ENCODE measurements at places on chromosomes 4 and X.
A peak's percentile ranks its signal among the peaks of the same experiment; 100 is the strongest.

- DNase-seq, result no peak
Observed at GRCh38 chrX:31265383-31265782, 193.5 kb upstream of the FTHL17 start.

GRCh38 chrX:24027985-24028384 is 999 bp upstream of the KLHL15 start:
- DNase-seq, result no peak

DNA sequence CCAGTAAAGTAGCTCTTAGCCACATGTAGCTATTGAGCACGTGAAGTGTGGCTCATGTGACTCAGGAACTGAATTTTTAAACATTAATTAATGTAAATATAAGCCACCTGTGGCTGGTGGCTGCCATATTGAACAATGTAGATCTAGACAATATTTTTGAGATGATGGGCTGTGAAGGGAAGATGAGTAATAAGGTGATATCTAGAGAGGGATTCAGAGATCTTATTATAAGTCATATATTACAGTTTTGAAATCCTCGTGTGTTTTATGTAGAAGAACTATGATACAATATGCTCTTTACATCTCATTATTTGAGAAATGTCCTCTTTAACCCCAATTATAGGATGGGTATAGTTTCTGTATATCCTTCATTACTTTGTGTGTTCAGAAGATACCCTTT is 5.6 kb downstream of the GAR1 start:
- DNase-seq, result no peak

DNA sequence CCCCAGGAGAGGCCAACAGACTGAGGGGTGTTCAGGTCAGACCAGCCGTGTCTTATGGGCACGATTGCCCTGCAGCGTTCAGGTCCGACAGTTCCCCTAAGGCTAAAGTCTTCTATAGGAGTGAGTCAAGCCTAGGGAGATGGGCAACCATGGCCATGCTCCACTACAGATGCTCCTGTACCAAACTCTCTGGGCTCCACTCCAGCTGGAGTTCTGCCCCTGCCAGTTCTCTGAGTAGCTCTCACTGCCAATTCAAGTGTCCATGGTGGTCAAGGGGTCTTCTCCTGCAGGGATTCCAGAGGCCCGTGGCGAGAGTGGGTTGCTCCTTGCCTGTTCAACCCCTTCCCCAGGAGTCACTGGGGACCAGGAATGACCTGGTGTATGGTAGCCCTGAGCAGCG is 38.2 kb downstream of the BEX3 start:
- no peak for DNase-seq

DNA sequence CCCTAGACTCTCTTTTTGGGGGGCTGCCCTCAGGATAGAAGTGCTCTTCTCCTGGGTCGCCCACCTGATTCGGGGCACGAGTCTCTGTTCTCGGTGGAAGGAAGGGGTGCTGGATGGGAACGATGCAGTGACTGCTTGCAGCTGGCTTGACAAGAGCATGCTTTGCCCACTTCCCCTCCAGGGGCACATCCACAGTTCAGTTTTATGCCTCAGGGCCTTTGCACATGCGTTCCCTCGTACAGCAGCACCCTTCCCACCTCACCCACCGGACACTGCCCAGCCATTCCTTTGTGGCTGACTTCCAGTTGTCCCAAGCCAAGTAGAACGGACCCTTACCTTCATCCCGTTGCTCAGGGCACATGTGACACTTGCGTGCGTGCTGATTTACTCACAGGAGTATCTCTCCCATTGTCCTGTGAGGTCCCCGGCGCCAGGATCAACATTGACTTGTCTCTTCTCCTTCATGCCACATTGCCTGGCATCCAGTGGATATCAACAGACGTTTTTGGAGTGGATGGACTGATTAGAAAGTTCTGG is 60.0 kb downstream of the C4orf50 start:
- DNase-seq, result no peak

GRCh38 chr4:105279314-105279713 is 132.6 kb downstream of the TET2 start:
- no peak for DNase-seq

DNA sequence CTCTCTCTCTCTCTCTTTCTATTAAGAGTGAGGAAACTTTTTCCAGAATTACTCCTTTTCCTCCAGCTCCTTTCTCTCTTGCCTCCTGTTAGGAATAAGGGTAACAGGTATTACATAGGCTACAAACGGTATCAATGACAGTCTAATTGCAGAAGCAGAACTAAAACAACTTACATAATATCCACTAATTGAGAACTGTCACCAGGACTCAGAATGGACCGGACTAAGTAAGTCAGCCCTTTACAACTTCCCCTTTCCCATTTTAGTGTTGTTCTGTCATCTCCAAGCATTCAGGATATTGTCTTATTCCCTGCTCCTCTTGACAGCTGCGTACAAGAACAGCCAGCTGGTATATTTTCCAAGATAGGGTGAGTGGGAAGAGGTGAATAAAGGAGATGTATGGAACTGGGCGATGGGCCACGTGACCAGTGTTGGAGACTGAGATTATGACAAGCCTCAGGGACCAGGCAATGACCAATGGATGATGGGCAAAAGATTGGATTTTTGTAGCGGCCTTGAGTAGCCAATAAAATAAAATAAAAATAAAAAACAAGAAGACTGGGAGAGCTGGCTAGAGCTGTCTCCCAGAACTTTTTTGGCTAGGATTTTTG is 2.3 kb upstream of the FNIP2 start:
- no peak for DNase-seq

GRCh38 chr4:62640296-62640695 is 1440.2 kb downstream of the ADGRL3 start:
- DNase-seq, result no peak

DNA sequence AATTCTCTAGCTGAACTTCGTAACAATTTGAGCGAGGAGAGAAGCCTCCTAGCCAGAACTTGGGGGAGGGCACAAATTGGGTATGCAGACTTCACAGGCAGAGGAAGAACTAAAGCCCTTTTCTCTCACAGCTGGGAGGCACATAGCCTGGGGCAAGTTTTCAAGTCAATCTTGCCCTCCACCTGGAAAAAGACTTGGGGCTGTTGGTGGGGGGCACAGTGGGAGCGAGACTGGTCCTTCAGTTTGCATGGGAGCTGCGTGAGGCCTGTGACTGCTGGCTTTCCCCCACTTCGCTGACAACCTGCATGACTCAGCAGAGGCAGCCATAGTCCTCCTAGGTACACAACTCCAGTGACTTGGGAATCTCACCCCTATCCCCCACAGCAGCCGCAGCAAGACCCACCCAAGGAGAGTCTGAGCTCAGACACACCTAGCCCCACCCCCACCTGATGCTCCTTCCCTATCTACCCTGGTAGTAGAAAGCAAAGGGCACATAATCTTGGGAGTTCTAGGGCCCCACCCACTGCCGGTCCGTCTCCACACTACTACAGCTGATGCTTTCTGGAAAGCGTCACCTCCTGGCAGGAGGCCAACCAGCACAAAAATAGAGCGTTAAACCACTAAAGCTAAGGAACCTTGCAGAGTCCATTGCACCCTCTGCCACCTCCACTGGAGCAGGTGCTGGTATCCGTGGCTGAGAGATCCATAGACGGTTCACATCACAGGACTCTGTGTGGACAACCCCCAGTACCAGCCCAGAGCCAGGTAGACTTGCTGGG is 160.8 kb downstream of the CBLL2 start:
- no peak for DNase-seq

- DNase-seq, result no peak
Observed at GRCh38 chr4:72319601-72320021, 249.4 kb downstream of the ADAMTS3 start.

DNA sequence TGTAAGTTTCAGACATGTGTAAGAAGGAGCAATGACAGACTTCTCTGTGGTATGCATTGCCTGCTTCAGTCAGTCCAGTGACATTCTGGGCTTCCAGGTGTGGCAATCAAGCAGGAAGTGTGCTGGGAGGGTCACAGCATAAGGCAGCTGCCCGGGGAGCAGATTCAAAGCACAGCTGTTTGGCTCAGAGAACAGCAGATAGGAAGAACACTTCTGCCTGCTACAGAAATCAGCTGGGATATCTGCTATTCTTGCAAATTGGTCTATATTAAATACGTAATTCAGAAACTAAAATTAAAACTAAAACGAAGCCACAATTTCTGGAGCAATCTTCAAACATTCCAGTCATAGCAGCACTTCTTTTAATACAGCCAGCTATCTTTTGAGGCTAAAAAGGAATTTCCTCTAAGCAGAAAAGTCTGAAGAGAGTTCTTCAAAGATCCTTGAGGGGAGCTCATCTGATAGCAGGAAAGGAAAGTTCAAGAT is 47.5 kb upstream of the GALNT7 start:
- DNase-seq, result no peak

DNA sequence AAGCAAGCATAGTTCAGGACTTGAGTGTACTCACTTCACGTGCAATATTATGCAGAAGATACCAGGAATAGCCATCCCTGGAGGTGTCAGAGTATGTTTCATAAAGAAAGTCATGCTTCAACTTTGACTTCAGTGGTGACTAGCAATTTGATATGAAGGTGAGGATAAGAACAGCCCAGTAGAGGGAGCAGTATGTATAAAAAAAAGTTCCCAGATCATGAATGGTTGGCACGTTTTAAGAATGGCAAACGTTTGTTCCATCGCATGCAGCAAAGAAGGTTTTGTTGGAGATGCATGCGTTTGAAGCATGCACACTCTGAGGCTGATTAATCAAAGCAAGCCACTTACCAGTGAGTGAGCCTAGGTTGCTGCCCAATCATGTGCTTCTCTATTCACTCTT is 33.5 kb upstream of the SLITRK4 start:
- DNase-seq, result peak; percentile 1

GRCh38 chr4:87469390-87469789 is 47.0 kb downstream of the NUDT9 start:
- no peak for DNase-seq

GRCh38 chrX:2561456-2561855 is 60.7 kb upstream of the DHRSX start:
- DNase-seq, result no peak

DNA sequence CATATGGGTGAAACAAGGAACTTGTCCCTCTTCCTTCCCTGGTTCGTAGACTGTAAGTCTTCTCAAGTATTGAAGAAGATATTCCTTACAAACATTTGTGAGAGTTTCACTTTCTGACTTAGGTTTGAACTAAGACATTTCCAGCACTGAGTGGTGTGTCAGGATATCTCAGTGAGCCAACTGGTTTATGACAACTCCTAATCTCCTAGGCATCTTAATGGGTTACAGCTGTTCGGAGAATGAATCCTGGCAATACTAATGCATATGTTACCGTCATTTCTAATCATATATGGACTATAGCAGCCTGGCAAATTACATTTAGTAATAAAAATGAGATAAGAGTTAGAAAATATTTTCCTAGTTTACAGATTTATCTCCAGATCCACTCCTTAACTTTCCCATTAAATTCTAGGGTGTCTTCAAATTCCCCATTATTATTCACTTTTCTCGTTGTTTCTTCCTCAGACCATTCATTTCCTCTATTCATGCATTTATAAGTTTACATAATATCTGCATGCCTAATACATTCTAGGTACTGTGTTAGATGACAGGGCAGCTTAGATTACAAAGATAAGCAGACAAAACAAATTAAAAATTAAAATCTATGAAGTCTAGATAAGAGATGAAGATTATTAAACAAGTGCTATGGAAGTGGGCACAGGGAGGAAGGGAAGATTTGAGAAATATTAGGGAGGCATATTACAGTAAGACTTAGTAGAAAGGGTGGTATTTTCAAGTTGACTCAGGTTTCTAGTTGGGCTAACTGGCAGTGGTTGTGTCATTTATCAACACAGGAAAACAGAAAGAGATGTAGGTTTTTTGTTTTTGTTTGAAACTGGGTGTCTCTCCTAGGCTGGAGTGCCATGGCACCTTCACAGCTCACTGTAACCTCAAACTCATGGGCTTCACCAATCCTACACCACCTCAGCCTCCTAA is 173.9 kb downstream of the WDFY3 start:
- DNase-seq, result no peak

DNA sequence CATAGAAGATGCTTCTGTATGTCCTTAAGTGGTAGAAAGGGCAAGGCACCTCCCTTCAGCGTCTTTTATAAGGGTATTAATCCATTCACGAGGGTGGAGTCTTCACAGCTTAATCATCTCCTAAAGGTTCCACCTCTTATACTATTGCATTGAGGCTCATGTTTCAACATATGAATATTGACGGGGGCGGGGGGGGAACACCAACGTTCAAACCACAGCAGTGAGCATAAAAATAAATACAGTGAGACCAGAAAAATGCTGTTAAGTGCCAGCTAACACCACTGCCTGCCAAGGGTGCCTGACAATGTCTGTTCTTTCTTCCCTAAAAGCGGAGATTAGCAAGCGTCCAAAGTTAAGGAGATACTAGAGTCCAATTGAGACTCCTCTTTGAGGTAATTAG is 323.3 kb downstream of the STK32B start:
- DNase-seq, result no peak

DNA sequence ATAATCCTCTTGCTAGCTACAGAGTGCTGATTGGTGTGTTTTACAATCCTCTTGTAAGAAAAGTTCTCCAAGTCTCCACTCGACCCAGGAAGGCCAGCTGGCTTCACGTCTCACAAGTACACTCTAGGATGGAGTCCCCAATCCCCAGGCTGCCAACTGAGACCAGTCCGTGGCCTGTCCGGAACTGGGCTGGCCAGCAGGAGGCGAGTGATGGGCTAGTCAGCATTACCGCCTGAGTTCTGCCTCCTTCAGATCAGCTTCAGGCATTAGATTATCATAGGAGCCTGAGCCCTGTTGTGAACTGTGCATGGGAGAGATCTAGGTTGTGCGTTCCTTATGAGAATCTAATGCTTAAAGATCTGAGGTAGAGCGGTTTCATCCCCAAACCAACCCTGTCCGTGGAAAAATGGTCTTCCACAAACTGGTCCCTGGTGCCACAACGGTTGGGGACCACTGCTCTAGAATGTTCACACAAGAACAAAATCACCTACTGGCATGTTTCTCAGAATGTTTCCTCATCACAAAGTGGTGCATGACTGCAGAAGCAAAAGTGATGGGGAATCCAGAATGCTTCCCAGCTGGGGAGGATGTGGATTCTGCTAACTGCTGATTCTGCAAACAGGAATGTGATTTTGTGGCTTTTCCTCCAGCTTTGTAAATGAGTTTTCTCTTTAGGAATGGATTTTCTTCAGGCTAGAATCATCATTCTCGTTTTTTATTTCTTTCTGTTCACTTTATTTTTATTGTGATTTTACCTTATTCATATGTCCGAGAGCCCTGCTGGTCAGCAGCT is 40.9 kb downstream of the SEPTIN11 start:
- no peak for DNase-seq

DNA sequence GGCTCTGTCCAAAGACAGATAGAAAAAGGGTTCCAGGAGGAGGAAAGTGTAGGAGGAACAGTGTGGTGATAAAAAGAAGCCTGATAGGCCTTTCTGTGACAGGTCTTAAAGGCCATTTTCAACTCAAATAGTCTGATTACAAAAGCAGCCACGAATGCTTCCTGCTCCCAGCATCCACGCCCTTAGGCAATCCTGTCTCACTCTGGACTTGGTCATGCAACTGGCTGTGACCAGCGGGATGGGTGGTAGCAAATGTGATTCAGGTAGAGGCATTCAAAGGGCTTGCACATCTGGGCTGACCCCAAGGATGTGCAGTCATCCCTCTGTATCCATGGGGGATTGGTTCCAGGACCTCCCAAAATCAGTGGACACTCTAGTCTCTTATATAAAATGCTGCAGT is 14.4 kb upstream of the SEPSECS start:
- DNase-seq, result no peak

GRCh38 chrX:110178179-110178865 is 139.6 kb downstream of the AMMECR1 start:
- DNase-seq, result no peak
